ENCODE measurements at places on chromosomes 4 and X. TPM values are rescaled to one million over a fixed set of nuclear protein-coding genes. Genes with fewer than 3 reads are reported as not detected.

Gene MTMR8
- 6.4 TPM for total RNA-seq

GRCh38 chr4:42579903-42580302 lies 77.0 kb downstream of the ATP8A1 start:
- no peak for DNase-seq

DNA sequence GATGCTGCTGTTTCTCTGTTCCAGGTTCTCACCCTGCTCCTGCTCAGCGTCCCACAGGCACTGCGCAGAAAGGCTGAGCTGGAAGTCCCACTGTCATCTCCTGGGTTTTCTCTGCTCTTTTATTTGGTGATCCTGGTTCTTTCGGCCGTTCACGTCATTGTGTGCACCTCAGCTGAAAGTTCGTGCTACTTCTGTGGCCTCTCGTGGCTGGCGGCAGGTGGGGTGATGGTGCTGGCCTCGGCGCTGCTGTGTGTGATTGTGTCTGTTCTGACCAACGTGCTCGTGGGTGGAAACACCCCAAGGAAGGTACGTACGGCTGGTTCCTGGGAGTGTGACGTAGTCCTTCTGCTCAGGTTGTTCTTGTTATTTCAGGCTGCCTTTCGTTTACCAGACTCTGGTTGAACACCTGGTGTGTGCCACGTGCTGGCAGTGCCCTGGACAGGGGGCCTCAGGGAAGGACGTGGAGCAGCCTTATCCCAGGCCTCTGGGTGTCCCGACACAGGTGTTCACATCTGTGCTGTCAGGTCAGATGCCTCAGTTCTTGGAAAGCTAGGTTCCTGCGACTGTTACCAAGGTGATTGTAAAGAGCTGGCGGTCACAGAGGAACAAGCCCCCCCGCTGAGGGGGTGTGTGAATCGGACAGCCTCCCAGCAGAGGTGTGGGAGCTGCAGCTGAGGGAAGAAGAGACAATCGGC lies 22.8 kb downstream of the PIGG start:
- DNase-seq: no peak

- no peak for DNase-seq
Observed at GRCh38 chrX:121008920-121009319, 23.4 kb upstream of the CT47A1 start.

DNA sequence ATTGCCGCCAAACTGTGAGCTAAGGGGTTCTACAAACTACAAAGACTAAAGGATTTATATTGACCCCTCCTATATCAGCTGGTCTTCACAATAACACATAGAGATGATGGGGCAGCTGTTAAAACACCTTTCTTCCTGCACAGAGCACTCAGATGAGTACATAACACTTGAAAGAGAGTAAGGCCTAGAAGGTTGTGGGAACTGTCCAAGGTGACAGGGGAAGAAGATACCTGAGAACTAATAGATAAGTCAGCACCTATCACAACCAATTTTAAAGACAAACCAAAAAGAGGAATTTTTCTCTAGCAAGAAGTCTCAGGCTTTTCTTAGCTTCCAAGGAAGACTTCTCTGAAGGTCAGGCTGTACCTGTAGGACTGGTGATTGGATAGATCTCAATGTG lies 19.1 kb upstream of the CXCL6 start:
- no peak for DNase-seq

Measured in OCI-LY7 (cell line).